ENCODE measurements at places on chromosomes 12 and 14.

DNA sequence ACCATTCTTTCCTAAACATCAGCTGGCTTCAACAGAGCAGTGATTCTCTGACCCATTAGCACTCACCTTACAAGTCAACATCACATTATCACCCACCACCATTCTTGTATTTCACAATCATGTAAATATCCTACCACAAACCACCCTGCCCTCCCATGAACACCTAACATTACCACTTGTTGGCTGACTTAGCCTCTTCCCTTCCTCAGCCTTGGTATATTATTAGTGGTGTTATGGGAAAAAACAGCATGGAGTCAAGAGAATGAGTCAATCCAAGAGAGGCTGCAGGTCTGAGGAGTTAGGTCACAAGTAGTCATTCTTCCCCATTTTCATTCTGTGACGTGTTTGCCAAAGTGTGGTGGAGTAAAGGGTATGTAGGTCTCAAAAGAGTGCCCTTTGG, 22.3 kb upstream of the MGP start:
- DNase-seq: no peak

DNA sequence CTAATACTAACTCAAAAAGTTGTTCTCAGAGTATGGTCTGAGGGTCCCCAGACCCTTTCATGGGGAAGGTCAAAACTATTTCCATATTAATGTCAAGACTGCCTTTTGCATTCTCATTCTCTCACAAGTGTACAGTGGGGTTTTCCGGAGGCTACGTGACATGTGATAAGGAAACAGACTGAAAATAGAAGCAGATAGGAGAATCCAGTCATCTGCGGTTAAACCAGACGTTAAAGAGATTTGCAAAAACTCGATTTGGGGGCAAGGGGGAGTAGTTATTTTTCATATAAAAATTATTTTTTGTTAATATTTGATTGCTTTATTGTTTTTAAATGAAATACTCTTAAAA, 1.0 kb upstream of the NAP1L1 start:
- DNase-seq: peak; percentile 40

DNA sequence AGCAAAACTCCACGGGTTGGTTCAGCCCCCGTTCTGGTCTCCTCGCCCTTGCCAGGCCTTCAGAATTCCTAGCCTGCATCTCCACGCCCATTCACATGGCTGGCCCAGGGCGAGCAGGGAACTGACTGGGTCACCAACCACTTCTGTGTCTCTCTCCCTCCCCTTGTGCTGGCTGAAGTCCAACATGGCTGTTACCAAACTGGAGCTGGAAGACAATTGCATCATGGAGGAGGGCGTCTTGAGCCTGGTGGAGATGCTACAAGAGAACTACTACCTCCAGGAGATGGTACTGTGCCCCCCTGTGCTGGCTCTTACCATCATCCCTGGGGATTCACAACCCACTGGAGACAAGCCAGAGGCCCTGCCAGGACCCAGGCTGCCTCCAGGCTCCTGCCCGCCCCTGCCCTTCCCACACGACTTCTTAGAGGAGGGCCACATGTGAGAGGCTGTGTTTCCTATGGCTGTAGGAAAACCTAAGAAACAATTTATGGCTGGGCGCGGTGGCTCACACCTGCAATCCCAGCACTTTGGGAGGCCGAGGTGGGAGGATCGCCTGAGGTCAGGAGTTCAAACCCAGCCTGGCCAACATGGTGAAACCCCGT, 9.9 kb downstream of the LRRC74A start:
- DNase-seq: no peak

GRCh38 chr12:109228664-109229063, 80.4 kb downstream of the FOXN4 start:
- no peak for DNase-seq

GRCh38 chr12:113261847-113262470, 40.7 kb downstream of the TPCN1 start:
- DNase-seq: peak; percentile 28

GRCh38 chr12:47939009-47939601, 24.3 kb upstream of the TMEM106C start:
- no peak for DNase-seq

Measured in activated naive CD4-positive, alpha-beta T cell treated with anti-CD3 and anti-CD28 coated beads, Interleukin-2, amount 50 U/mL, for 16 hours (primary cell).